EH (cell line): ENCODE measurements at places on chromosomes 7 and 10.

DNA sequence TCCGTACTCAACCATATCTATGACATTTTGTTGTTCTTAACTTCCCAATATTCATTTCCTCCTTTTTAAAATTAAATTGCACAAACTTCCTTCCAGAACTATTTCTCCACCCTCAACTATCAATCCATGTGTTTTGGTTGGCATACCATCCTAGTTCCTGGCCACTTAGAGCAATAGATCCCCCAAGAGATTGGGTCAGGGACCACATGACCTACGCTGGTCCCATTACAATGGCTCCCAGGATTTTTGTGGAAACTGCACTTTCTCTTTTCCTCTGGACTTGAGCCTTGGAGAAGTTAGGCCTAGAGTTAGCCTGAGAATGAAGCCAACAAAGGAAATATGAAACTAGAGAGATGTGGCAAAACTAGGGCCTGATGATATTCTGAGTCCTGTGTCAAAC is 55.7 kb upstream of the CASD1 start:
- DNase-seq, result no peak

DNA sequence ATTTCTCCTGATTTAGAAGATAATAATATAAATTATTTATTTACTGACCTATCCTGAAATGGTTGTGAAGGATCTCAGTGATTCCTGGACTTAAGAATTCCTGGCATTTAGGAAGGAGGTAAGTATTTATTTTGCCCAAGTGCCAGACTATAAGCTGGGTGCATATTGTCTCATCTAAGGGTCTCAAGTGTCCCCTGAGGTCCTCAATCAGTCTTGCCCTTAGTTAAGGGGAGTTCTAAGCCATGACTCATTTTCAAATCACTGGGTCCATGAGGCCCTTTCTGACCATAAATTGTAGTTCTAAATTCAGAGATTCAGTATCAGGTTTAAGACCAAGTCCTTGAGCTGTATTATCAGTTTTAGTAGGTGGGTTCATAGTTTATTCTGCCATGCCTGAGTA is 251.6 kb upstream of the MEOX2 start:
- no peak for DNase-seq

DNA sequence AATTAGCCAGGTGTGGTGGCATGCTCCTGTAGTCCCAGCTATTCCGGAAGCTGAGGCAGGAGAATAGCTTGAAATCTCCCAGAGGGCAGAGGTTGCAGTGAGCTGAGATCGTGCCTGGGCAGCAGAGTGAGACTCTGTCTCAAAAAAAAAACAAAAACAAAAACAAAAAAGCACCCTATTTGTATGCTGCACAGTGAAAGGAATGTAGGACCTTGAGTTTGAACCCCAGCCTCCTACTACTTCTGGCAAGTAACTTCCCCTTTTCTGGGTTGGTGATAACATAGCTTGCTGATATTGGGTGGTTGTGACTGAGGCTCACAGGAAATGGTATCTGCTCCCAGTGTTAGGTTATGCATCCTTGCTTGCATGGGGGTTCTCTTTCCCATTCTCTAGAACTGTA is 205.3 kb downstream of the BUB3 start:
- DNase-seq, result no peak

DNA sequence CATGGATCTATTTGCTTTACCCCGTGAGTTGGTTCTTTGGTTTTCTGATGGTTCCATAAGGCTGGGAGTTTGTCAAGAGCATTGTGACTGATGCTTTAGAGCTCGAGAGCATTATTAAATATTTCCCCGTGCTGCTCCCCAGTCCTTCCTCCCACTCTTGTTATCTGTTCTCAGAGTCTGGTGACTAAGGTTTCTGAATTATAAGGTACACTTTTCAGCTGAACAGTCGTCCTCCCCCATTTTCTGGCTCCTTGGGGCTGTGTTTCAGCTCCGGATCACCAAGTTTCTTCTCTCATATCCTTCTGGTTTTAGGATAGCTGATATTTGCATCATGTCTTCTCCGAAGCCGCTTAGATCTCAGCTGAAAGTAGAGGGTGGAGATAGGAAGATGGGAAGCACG is 57.8 kb upstream of the CACNB2 start:
- no peak for DNase-seq

DNA sequence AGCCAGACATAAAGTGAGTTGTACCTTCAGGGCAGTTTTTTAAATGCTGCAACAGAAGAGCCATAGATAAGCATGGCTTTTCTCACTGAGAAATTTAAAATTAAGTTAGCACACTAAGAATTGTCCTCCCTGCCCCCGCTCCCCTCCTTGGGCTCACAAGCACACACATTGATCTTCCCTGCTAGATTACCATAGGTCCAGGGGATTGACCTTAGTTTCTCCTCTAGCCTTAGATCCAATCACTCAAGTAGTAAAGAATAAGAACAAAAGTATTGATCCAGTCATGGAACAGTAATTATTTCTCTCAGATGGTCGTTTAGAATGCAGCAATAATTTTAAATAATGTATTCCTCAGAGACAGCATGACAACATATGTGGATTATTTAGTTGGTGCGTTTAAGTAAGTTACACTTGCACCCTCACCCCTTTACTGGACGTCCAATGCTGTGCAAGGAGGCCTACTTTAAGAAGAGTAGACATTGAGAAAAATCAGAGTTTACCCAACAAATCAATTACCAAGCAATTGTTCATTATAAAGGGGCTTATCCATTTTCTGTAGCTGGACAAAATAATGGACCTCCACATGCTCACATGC is 683.5 kb upstream of the GALNT17 start:
- no peak for DNase-seq

GRCh38 chr10:127776816-127777215 is 39.8 kb downstream of the FOXI2 start:
- no peak for DNase-seq

DNA sequence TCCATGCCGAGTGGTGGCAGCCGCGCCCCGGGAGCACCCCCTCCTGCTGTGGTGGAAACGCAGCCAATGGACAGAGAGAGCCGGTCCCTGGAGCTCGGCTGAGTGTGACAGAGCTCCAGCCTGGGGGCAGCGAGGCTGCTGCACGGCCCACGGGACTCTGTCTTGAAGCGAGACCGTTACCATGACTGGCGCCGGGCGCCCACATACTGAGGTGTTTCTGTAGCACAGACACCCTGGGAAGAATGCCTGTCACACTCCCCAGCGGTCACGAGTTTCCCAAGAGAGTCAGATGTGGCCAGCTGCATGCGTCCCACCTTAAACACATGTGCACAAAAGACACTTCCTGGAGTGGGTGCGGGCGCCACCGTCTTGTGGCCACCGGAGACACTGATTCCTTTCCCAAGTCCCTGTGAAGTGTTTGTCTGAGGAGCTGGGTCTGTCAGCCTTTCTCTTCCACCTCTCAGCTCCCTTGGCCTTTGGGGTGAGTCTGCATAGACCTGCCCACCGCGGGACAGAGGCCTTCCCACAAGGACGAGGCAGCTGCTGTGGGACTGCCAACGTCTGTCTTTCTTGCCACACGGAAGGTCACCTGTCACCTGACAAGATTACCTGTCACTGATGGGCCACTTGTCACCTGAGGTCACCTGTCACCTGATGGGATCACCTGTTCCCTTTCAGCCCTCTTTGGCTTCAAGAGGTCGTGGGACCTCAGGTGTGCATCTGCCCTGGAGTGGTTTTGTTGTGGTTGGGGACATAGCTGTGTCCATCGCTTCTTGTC is 94.6 kb downstream of the DNAJB6 start:
- no peak for DNase-seq

DNA sequence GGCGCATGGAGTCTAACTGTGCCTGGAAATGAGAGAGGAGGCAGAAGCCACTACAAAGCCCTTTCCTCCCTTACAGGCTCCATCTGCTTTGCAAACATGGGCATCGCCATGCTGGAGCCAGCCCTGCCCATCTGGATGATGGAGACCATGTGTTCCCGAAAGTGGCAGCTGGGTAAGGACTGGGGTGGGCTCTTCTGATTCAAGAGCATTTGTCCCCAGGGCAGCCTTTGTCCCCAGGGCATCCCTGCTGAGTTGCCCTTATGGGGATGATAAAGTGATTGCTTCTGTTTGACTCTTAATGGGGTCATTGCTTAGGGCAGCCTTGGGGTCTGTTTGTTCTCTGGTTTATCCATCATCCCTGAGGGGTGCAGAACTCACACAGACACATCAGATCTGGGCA is 16.8 kb downstream of the SLC18A2 start:
- no peak for DNase-seq

DNA sequence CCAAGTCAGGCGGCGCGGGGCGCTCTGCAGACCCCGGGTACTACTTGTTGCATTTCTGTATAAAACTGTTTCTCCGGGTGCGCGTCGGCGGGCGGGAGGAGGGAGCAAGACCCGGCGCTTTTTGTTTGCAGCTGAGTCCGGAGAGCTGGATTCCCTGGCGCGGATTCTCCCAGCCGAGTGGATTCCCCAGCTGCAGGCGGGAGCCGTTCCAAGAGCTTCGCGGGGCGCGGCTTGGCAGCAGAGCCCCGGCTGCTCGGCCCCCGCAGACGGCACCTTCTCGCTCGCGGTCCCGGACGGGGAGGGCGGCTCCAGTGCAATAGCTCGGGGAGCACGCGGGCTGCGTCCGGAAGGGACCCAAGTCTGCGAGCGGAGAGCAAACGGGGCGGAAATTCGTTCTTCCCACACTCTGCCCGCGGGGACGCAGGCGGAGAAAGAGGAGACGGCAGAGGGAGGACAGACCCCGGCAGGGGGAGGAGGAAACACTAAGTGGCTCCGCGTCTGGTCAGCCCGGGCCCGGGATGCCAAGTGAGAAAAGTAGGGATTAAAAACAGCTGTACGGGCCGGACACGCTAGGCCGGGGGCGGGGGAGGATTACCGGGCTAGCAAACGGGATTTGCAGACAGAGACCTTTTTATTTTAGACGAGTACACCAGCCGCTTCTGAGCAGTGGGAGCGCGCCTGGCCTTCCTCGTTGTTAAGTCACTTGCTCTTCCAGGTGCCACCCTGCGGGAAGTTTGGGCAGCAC is at the start of gene TRIL:
TSS of gene TRIL (minus strand) at position 96 of the 745 bp plus-strand sequence. CDS start 284 bp downstream, outside the sequence.
- peak; percentile 59 for DNase-seq

GRCh38 chr10:72730479-72730878 is 38.5 kb downstream of the MCU start:
- DNase-seq, result peak; percentile 72

DNA sequence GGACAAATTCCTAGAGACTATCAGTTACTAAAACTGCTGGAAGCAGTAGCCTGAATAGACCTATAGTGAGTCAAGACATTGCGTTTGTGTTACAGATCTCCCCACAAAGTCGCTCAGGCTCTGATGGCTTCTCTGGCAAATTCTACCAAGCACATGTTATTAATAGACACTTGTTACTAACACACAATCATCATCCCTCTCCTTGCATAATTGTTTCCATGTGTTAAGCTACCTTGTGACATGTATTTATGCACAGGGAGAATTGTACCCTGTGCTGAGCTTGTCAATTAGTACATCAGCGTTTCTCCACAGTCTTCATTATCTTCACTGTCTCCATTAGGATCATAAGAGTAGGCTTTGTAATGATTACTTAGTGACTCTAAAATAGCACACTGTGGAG is 31.2 kb downstream of the DYNC2I1 start:
- DNase-seq, result peak; percentile 20

DNA sequence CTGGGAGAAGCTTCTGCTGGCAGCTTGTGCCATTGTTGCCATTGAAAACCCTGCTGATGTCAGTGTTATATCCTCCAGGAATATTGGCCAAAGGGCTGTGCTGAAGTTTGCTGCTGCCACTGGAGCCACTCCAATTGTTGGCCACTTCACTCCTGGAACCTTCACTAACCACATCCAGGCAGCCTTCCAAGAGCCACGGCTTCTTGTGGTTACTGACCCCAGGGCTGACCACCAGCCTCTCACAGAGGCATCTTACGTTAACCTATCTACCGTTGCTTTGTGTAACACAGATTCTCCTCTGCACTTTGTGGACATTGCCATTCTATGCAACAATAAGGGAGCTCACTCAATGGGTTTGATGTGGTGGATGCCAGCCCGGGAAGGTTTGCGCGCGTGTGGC is 220.7 kb downstream of the ADK start:
- peak; percentile 52 for DNase-seq

GRCh38 chr10:120431251-120431651 is 25.8 kb upstream of the PLPP4 start:
- DNase-seq, result peak; percentile 53

GRCh38 chr10:5573968-5574641 is 49.3 kb downstream of the CALML3 start:
- DNase-seq, result peak; percentile 60

DNA sequence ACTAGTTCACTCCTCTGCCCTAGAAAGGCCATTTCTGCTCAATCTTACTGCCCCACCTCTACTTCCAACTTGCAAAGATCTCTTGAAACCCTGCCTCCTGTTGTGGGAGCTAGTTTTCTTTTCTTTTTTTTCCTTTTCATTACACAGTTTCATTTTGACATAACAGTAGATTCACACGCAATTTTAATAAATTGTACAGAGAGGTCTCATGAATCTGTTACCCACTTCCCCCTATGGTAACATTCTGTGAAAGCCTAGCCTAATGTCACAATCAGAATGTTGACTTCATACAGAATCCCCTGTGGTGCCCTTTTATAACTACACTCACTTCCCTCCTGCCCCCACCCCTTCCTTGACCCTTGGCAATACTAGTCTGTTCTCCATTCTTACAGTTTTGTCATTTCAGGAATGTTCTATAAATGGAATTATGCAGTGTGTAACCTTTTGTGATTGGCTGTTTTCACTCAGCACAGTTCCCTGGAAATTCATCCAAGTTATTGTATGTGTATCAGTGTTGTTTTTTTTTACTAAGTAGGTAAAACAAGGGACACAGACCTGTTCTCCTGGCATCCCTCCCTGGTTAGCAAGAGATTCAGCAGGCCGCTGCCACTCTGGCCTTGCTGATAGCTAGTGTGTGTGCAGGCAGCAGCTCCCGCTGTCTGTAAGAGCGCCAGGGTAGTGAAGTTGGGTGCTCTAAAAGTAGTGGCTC is 21.5 kb downstream of the CHST3 start:
- peak; percentile 90 for DNase-seq

DNA sequence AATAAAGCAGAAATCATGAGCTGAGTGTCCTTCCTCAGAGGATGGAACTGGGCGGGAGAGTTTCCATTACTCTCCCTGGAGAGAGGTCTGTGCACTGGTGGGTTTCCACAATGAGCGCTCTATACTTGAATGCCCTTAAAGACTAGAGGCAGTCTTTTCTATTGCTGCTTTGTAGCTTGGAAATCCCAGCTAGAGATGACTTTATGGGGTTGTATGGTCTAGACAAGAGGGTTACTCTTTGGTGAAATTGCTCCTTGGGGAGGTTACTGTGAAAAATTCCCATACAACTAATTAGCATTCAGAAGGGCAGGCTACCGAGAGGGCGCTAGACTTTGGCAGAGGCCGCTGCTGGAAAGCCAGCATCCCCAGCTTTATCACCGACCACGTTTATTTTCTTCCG is 136.8 kb downstream of the TAX1BP1 start:
- no peak for DNase-seq

- DNase-seq, result no peak
Measured at GRCh38 chr7:114269714-114270113, 144.9 kb upstream of the FOXP2 start.

GRCh38 chr10:5043716-5044115 is 40.1 kb upstream of the AKR1C2 start:
- no peak for DNase-seq
